NCI-H69 (cell line): ENCODE measurements at places on chromosomes 11 and 22.

DNA sequence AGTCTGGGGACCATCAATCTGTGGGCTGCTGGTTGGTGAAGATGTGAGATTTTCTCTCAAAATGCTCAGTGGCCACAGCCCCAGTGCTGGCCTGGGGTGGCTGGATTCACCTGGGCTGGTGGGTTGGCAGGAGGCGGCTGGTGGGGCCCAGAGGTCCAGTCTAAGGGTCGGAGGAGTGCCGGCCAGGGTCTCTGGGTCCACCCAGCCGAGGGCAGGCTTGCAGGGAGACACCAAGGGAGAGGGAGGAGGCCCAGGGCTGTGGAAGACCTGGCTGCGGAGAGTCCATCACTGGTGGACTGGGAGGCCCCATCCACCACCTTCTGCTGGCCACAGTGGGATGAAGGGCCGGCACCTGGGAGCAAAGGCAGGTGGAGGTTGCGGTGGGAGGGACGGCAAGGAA lies 582 bp upstream of the SHANK3 start:
- no peak for DNase-seq

- peak; percentile 89 for DNase-seq
Measured at GRCh38 chr11:13831696-13832095, 130.8 kb upstream of the SPON1 start.

DNA sequence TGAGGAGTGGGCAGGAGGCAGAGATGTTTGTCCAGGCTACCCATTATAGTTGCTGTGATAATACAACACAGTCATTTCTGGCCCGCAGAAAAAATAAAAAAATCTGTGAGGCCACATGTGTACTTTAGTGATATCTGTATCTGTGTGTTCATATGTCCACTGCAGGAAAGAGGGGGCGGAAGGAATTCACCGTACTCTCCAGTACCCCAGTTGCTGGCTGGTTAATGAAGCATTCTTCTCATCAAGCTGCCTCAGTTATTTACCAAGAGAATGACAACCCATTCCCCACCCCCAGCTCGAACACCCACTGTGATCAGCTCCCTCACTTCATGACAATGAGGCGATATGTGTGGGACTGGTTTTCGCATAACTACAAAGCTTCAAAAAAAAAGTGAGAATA lies 309.3 kb downstream of the SOX6 start:
- DNase-seq = no peak

- no peak for DNase-seq
Measured at GRCh38 chr22:47200273-47201051, 438.0 kb downstream of the TBC1D22A start.

- no peak for DNase-seq
Measured at GRCh38 chr11:105618343-105618955, 8.6 kb downstream of the GRIA4 start.

DNA sequence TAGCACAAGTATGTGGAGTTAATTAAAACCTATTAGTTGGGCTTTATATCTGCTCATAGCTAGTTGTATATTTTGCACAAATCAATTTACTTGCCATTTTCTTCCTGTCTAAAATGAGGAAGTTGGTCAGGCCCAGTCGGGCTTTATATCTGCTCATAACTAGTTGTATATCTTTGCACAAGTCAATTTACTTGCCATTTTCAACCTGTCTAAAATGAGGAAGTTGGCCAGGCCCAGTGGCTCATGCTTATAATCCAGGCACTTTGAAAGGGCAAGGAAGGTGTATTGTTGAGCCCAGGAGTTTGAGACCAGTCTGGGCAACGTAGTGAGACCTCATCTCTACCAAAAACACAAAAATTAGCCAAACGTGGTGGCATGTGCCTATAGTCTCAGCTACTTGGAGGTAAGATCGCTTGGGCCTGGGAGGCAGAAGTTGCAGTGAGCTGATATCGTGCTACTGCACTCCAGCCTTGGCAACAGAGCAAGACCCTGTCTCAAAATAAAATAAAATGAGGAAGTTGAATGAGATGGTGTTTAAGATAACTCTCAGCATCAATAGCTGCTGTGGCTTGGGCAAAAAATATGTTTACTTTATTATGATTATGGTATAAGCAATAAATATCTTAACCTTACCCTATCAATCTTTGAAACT lies 1558.6 kb upstream of the RAG2 start:
- no peak for DNase-seq

DNA sequence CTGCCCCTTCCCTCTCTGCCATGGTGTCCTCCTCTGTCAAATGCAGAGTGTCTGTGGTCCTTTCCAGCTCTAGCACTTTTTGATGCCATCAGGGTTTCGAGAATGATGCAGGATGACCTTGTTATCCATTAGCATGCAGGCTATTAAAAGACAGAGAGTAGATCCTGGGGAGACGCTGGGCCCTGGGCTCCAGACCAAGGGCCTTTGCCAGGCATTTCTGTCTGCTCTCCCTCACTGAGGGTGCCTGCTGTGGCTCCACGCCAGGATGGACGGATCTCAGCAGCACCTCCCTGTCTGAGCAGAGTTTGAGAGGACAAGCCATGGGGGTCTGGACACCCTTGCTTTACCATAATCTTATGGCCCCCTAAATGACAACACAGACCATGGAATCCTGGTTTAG lies 110.8 kb upstream of the CD82 start:
- DNase-seq = no peak

GRCh38 chr11:12831471-12832202 lies 157.4 kb downstream of the TEAD1 start:
- peak; percentile 100 for DNase-seq

DNA sequence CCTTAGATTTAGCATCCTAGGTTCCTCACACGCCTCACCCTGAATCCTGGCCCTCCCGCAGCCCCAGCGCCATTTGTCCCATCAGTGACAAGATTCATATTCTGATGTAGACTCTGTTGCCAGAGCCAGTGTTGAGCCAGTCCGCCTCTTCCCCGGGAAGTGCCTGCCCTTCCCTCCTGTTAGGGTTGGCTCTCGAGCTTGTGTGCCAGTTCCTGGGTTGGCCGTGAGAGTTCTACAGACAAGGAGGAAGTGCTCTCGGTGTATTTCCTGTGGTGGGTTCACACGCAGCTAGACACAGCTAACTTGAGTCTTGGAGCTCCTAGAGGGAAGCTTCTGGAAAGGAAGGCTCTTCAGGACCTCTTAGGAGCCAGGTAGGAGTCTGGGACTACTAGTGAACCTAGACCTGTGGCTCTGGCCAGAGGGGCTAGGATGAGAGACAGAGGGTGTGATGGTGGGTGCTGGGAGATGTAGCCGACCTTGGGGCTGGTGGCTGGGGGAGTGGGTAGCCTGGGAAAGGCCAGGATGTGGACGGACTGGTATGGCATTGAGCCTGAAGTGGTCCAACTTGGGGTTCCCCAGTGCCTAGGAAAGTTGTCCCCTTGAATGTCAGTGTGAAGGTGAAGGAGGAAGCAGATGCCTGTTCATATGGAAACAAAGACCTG lies at the start of gene IL18BP:
TSS of gene IL18BP (plus strand) at position 261 of the 662 bp plus-strand sequence. CDS start 1,076 bp downstream, outside the sequence.
- no peak for DNase-seq

- no peak for DNase-seq
Measured at GRCh38 chr11:119752345-119752871, 23.4 kb upstream of the NECTIN1 start.

DNA sequence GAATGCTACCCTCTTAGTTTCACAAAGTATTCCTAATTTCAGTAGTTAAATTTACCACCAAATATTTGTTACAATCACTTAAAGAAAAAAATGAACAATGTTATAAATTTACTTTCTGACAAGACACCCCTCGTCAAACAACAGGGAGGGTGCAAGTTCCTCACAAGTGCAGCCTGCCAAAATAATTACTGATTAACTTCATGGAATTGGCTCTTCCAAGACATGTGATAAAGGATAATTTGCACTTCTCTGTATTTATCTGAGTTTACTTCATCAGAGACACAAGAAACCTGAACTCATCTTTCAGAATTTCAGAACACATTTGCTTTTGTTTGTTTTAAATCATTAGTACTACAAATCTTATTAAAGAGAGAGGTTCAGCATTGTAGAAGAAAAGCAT lies 66.5 kb downstream of the LARGE2 start:
- no peak for DNase-seq

DNA sequence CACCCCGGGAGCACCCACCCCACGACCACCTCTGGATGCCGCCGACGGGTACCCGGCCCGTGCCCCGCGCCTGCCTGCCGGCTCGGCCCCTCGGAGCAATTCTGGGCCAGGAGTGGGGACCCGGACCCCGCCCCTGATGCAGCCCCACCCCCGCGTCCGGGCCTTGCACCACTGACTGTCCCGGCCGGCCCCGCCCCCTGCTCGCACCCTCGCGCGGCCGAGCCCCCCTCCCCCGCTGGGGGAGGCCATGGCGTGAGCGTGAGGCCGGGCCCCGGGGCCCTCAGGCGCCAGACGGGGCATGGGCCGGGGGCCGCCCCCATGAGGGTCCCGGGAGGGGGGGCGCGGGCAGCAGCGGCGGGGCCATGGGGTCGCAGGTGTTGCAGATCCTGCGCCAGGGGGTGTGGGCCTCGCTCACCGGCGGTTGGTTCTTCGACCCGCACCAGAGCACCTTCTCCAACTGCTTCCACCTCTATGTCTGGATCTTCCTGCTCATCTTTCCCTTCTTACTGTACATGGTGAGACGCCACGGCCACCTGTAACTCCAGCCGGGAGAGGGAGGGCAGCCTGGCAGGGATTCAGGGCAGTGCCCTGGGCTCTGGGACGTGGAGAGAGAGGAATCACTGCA lies 486 bp downstream of the PCNX3 start:
- DNase-seq = peak; percentile 68

GRCh38 chr11:5596607-5597201 lies at the start of gene TRIM6:
TRIM6 (plus strand) TSS chr11:5596637; CDS start chr11:5596898, 261 bp downstream.
- DNase-seq = peak; percentile 16

- DNase-seq = no peak
Measured at GRCh38 chr11:93611836-93612677, 49.4 kb upstream of the CEP295 start.

GRCh38 chr11:123273616-123274015 lies 78.6 kb upstream of the CLMP start:
- no peak for DNase-seq

- DNase-seq = no peak
Measured at GRCh38 chr11:7523416-7524210, 9.8 kb downstream of the PPFIBP2 start.

GRCh38 chr11:119889728-119890280 lies 160.8 kb upstream of the NECTIN1 start:
- peak; percentile 54 for DNase-seq

DNA sequence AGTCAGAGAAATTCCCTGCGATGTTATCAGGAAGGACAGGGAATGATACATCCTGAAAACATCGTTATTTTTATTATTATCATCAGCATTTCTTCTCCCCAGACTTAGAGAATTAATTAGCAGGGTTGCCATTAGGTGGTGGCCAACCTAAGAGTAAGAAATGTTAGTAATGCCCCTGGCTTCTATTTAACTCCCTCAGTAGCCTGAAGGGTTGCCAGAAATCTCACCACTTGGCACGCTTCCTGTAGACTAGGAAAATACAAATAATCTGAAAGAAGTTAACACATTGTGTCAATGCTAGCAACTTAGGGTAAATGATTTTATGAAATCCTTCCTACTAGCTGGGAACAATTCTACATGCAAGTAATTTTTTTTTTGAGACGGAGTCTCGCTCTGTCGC lies 45.5 kb downstream of the ENDOD1 start:
- peak; percentile 63 for DNase-seq

DNA sequence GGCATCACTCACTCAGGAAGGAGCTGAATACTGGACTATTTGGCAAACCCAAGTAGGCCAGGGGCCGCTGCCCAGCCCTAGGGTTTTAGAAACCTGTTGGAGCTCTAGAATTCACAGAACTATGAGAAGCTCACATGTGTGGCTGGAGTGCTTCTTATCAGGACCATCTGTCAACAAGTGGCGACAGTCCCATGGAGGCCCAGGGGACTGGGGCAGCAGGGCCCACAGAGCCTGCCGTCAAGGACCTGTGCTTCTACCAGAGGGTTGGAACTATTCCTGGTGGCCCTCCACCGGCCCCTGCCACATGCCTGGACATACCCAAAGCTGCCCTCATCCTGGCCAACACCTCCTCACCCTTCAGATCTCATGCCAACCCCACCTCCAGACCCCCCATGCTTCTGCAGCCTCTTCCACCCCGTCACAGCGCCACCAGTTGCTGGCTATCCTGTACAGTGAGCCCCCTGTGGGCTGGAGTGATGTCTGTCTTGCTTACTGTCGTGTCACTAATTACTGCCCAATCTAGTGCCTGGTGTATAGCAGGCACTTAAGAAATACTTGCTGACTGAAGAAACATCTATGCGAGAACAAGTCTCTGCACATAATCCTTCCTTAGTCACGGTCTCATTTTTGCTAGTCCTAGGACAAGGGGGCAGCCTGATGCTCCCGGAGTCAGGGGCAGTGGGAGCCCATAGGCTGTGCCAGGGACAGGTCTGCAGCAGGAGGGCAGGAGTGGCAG lies 27.2 kb upstream of the RASL10A start:
- no peak for DNase-seq

- DNase-seq = no peak
Measured at GRCh38 chr11:123186286-123186685, 8.8 kb downstream of the CLMP start.

DNA sequence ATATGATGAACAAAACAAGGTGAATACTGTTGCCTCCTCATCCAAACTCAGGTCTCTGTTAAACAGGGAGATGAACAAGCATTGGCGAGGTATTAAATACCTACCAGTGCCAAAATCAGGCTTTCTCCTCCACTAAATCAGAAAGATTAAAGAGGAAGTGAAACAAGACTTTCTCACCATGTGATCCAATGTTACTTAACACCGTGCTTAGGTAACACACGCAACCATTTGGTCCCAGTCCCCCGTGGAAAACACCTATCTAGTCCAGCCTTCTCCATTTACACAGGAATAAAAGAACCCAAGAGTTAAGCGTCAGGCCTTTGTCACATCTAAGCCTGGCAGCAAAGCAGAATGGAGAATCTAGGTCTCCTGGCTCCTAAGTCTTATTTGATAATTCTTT lies 34.5 kb downstream of the TENM4 start:
- peak; percentile 24 for DNase-seq

DNA sequence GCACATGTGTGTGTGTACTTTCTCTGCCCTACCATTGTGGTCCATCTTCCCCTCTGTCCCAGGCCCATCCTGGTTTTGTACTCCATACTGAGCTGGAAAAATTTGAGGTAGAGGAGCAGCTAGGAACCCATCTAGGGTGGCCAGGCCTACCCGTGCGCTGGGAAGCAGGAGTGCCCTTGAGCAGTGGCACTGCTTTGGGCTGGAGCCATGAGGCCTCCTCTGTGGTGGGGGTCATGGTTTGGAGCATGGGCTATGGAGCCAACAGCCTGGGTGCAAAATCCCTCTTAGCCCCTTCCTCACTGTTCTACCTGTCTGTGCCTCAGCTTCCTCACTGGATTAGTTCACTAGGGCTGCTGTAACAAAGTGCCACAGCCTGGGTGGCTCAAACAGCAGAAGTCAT lies 21.9 kb upstream of the ALG8 start:
- DNase-seq = no peak

DNA sequence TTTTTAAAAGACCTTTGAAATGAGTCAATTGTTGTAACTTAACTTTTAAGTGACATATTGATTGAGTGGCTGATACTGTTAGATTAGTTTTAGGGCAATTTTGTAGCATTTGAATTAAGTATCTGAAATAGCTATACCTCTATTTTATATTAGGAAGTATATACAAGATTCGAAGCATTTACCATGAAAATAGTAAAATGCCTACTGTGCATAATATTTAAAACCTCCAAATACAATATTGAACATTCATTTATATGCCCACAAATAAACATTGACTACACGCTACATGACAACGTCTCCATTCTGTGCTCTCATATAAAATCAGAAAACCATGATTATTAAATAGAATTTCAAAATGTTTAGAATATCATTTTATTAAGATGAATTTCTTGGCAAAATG lies 14.5 kb downstream of the SOX6 start:
- no peak for DNase-seq

GRCh38 chr11:129249923-129250322 lies 57.8 kb upstream of the ARHGAP32 start:
- DNase-seq = no peak
